ENCODE measurements at places on chromosomes 13 and 19.

GRCh38 chr13:47178090-47178950 is 281.5 kb upstream of the HTR2A start:
- H3K4me1 ChIP-seq: peaks cover 9% of the 10 kb centered on the region
- H3K36me3 ChIP-seq: no peaks in the 10 kb centered on the region
- no peak for DNase-seq
- H3K4me3 ChIP-seq: no peak overlapping the region

- H3K36me3 ChIP-seq: peaks cover 1% of the 10 kb centered on the region
- H3K27me3 ChIP-seq: no peaks in the 10 kb centered on the region
- H3K4me3 ChIP-seq: no peak overlapping the region
- H3K4me1 ChIP-seq: peaks cover 26% of the 10 kb centered on the region
- no peak for DNase-seq
Measured at GRCh38 chr19:35045667-35046300, 4.3 kb downstream of the HPN start.

DNA sequence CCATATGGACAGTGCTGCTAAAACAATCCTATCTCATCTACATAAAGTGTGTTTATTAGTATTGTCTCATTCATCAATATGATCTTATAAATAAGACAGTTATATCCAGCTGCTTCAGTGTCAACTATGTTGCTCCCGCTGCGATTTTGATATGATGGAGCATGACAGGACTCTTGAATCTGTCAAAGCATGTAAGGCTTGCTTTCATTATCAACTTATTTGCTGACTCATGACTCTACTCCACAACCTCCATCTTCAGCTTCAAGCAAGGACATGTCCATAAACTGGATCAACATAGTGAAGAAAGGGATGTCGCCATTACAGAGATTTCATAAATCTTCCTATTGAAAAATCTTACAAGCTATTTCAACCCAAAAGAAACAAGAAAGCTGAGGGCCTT is 2812.6 kb downstream of the PCDH9 start:
- H3K36me3 ChIP-seq: no peaks in the 10 kb centered on the region
- DNase-seq: no peak
- H3K4me3 ChIP-seq: no peak overlapping the region
- no peaks in the 10 kb centered on the region for H3K27me3 ChIP-seq
- H3K27ac ChIP-seq: no peak overlapping the region

GRCh38 chr19:9914315-9915207 is 21.8 kb downstream of the OLFM2 start:
- H3K36me3 ChIP-seq: no peaks in the 10 kb centered on the region
- H3K27me3 ChIP-seq: no peaks in the 10 kb centered on the region
- H3K4me3 ChIP-seq: peak overlapping the region; percentile 56
- DNase-seq: peak; percentile 86
- H3K27ac ChIP-seq: no peak overlapping the region
- H3K4me1 ChIP-seq: peaks cover 14% of the 10 kb centered on the region

GRCh38 chr13:21948769-21949474 is 278.0 kb downstream of the FGF9 start:
- no peaks in the 10 kb centered on the region for H3K4me1 ChIP-seq
- no peaks in the 10 kb centered on the region for H3K36me3 ChIP-seq
- no peak for DNase-seq
- no peak overlapping the region for H3K4me3 ChIP-seq

- DNase-seq: no peak
- no peak overlapping the region for H3K4me3 ChIP-seq
- no peak overlapping the region for H3K27ac ChIP-seq
- no peaks in the 10 kb centered on the region for H3K27me3 ChIP-seq
- H3K36me3 ChIP-seq: no peaks in the 10 kb centered on the region
- no peaks in the 10 kb centered on the region for H3K4me1 ChIP-seq
Measured at GRCh38 chr13:112153846-112154245, 86.9 kb downstream of the SOX1 start.

DNA sequence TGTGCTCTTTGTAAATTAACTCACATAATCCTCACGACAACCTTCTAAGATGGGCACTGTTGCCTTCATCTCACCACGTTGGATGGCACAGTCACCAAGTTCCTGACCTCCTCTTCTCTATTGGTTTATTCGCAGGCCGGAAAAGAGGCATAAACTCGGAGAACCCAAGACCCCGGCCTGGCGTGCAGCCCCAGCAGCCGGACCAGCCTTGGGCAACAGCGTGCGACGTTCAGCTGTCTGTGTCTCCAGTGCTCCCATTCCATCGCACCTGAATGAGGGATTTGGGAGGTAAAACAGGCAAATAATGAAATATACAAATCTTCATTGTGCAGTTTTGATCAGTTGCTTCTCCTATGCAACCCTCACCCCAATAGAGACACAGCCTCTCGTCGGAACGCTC is 34.5 kb upstream of the GAS6 start:
- H3K36me3 ChIP-seq: no peaks in the 10 kb centered on the region
- no peaks in the 10 kb centered on the region for H3K27me3 ChIP-seq
- H3K4me1 ChIP-seq: no peaks in the 10 kb centered on the region
- no peak overlapping the region for H3K4me3 ChIP-seq
- no peak for DNase-seq

GRCh38 chr13:108272333-108272732 is 2.8 kb downstream of the TNFSF13B start:
- no peaks in the 10 kb centered on the region for H3K4me1 ChIP-seq
- H3K27me3 ChIP-seq: no peaks in the 10 kb centered on the region
- H3K36me3 ChIP-seq: no peaks in the 10 kb centered on the region
- no peak overlapping the region for H3K4me3 ChIP-seq
- no peak overlapping the region for H3K27ac ChIP-seq
- DNase-seq: no peak

GRCh38 chr13:64866331-64866730 is 2363.8 kb downstream of the PCDH9 start:
- no peak for DNase-seq
- H3K4me1 ChIP-seq: no peaks in the 10 kb centered on the region
- H3K4me3 ChIP-seq: no peak overlapping the region
- no peaks in the 10 kb centered on the region for H3K27me3 ChIP-seq
- no peaks in the 10 kb centered on the region for H3K36me3 ChIP-seq
- H3K27ac ChIP-seq: no peak overlapping the region

DNA sequence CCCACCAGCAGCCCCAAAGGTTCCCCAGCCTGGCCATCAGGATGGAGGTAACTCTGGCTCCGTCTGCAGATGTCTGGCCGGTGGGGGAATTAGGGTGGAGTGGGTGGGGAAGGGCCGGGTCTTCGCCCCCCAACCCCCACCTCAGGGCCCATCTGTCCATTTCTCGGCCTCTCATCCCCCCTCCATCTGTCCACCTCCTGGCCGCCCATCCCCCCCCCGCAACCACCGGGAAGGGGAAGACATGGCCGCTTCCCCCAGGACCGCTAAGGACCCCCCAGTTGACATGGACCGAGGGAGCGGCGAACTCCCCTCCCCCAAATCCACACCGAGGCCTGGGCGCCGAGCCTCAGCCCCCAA is 793 bp downstream of the LRFN1 start:
- H3K27me3 ChIP-seq: peaks cover 63% of the 10 kb centered on the region
- H3K4me1 ChIP-seq: peaks cover 18% of the 10 kb centered on the region
- no peak overlapping the region for H3K27ac ChIP-seq
- peak overlapping the region; percentile 79 for H3K4me3 ChIP-seq
- no peak for DNase-seq
- H3K36me3 ChIP-seq: peaks cover 23% of the 10 kb centered on the region

- no peak overlapping the region for H3K27ac ChIP-seq
- H3K4me3 ChIP-seq: no peak overlapping the region
- H3K27me3 ChIP-seq: peaks cover 15% of the 10 kb centered on the region
- no peaks in the 10 kb centered on the region for H3K4me1 ChIP-seq
Measured at GRCh38 chr13:39269411-39269810, 231.2 kb downstream of the NHLRC3 start.

DNA sequence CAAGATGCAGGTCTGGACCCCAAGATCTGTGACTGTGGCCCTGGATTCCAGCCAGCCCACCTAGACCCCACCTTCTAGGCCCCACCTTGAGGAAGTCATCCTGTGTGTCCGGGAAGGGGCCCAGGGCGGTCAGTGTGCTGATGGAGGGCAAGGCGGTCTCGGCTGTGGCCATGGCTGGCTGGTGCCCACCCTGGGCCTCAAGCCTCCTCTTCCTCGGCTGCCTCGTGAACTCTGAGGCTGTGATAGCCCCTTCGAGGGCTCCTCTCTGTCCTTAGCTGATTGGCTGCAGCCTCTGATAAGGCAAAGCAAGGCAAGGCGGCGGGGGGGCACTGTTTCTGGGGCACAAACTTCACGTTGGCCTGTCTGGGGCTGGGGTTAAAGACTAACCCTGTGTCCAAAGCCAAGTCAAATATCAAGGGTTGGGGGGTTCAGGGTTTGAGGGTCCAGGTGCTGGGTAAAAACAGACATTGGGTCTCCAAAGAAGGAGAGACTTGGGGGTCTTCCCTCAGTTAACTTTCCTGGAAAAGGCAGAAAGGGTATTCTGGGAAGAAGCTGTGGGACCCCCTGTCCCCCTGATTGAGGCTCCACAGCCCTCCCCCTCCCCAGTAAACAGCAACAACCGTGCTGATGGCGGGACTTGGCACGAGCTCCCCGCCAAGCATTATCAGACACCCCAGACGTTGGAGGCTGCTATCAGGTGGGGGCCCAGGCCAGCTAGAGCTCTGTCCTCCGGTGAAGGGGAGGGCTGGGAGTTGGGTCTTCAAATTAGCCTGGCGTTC is at the start of gene KLF1:
KLF1 (minus strand) TSS at position 233 of the 779 bp plus-strand sequence; CDS start at position 172, 61 bp downstream.
- H3K4me1 ChIP-seq: peaks cover 19% of the 10 kb centered on the region
- H3K4me3 ChIP-seq: no peak within 1 kb of the TSS
- peaks cover 26% of the 10 kb centered on the region for H3K36me3 ChIP-seq
- no peak within 1 kb of the TSS for H3K27ac ChIP-seq

DNA sequence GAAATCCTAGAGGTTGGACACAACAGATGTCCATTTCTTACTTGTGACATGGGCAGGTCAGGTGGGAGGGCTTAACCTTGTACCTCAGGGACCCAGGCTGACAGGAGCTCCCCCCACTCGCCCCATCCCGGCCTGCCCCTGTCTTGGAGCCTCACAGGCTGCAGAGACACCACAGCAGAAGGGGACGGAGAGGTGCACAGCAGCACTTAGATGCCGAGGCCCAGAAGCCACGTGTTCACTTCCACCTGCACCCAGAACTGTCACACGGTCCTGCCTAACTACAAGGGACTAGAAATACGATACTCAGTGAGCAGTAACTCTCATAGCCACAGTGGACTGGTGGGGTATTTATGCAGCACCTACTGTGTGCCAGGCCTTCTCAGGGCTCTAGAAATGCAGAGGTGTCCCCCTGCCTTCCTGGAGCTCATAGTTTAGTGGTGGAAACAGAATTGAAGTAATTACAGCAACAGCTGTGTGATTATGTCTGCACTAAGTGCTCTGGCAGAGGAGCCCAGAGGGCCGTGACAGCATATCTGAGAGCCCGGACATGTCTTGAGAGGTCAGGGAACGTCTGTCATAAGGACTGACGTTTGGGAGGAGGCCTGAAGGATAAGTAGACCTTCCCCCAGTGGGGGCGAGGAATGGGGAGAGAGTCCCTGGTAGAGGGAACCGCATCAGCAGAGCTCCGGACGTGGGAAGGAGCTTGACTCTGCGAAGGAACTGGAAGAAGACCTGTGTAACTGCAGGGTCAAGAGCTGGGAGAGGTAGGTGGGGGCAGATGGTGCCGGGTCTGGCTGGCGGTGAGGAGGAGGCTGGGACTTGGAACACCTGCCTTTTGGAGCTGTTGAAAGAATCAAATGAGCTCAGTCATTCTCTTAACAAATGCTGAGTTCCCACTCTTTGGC is 130.0 kb downstream of the SIPA1L3 start:
- H3K27me3 ChIP-seq: no peaks in the 10 kb centered on the region
- H3K27ac ChIP-seq: no peak overlapping the region
- no peak for DNase-seq
- H3K4me3 ChIP-seq: no peak overlapping the region

DNA sequence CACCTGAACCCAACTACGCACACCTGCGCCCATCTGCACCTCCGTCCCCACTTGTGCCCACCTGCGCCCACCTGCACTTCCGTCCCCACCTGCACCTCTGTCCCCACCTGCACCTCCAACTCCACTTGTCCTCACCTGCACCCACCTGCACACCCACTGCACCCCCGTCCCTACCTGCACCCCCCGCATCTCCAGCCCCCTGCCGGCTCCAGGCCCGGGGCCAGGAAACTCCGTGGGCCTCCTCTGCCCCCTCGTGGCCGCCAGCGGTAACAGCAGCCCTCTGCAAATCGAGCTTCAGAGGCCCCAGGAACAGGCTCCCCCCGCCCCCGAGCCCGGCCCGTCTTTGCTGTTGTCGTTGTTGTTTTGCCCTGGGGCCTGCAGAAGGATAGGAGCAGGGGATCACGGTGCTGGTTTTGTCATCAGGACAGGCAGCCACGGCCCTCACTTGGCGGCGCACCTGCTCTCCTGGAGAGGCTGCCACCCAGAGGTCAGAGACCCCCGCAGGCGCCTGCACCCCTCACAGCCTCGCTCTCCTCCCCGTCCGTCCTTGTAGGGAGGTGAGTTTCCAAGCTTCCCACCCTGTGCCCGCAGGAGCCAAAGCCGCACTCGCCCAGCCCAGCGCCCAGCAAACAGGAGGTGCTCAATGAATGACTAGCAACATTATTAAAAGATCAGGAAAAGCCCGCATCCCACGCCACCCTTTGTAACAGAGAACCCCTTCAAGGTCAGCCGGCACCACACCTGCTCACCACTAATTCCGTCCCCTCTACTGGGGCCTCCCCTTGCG is 65.4 kb downstream of the GNG7 start:
- DNase-seq: peak; percentile 64
- H3K27ac ChIP-seq: no peak overlapping the region
- H3K4me3 ChIP-seq: peak overlapping the region; percentile 34
- H3K4me1 ChIP-seq: no peaks in the 10 kb centered on the region

DNA sequence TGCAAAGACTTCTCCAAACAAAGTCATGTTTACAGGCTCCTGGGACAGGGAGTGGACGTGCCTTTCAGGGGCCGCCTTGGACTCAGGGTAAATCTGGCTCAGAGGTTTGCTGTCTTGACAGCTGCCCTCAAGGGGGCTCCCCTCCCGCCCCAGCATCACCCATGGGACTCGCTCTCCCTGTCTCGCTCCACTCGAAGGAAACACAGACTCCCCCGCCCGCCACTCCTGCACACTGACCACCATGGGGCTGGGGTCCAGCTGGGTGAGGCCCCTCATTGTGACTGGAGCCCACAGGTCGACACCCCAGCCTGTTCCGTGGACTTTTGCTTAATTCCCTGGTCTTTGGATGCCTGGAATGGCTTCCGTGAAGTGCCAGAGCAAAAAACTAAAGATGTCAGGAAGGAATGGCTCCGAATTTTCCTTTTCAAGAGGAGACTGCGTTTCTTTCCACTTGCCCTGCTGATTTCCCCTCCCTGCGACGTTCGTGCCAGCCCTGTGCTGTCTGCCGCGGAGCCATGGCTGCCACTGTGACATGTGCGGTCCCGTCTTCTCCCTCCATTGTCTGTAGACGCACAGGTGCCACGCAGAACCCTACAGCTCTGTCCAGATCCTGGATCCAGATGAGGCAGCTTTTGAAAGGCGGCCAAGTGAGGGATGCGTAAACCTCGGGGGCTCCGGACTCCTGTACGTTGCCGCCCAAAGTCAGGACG is 48.6 kb downstream of the MCF2L start:
- no peak overlapping the region for H3K27ac ChIP-seq
- H3K36me3 ChIP-seq: no peaks in the 10 kb centered on the region
- no peak for DNase-seq

- H3K27me3 ChIP-seq: peaks cover 23% of the 10 kb centered on the region
- no peaks in the 10 kb centered on the region for H3K4me1 ChIP-seq
- peaks cover 4% of the 10 kb centered on the region for H3K36me3 ChIP-seq
- H3K27ac ChIP-seq: no peak overlapping the region
- H3K4me3 ChIP-seq: no peak overlapping the region
Measured at GRCh38 chr19:2731181-2731995, 8.4 kb downstream of the SLC39A3 start.
